Kidney (tissue), 22 donors: ENCODE measurements at places on chromosomes 2 and 18. TPM values are rescaled to one million over a fixed set of nuclear protein-coding genes. Genes with fewer than 3 reads are reported as not detected.

Gene BMP10
- polyA plus RNA-seq: not detected

Gene NAT8
- 1,820 TPM for polyA plus RNA-seq

Gene TMEM182
- polyA plus RNA-seq: 4.2 TPM

Gene ERICH2
- polyA plus RNA-seq: 4.0 TPM

Gene FSHR
- not detected for polyA plus RNA-seq

Gene IL1R2
- polyA plus RNA-seq: 11.2 TPM

Gene UPP2
- 20.9 TPM for polyA plus RNA-seq
